SHP77 (cell line): ENCODE measurements at places on chromosomes 4 and X.
A peak's percentile ranks its signal among the peaks of the same experiment; 100 is the strongest.

DNA sequence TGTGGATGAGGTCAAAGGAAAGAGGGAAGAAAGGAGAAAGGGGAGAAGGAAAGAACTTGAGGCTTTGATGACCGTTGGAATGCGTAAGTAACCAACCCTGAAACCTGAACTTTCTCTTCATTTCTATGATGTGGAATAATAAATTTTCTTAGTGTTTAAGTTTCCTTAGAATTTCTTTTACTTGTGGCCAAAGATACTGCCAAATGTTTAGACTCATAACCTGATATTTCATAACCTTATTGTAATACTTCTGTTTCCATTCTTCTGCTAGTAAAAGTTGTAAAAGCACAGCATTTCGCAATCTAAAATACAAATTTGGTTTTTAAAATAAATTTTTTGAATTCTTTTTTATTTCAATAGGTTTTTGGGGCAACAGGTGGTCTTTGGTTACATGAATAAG lies 258.5 kb upstream of the GIMD1 start:
- no peak for DNase-seq

DNA sequence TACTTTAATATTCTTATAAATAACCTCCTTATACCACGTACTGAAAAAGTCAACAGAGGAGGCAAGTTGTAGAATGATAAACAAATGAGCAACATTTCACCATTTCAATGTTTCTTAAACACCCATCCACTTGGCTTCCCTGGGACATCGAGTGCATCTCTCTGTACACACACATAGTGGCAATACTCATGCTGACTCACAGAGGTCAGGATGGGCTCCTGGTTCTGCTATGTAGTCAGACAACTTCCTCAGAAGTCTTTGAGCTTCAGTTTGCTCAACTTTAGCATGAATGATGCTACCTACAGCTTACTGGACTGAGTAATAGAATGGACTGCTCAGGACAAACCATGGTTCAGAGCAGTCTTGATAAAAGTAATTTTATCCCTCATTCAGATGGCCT lies 56.9 kb downstream of the MAD2L1 start:
- DNase-seq = no peak

- no peak for DNase-seq
Measured at GRCh38 chrX:10851809-10852208, 231.4 kb upstream of the MID1 start.

GRCh38 chr4:109754093-109754857 lies 24.4 kb upstream of the PLA2G12A start:
- no peak for DNase-seq

- no peak for DNase-seq
Measured at GRCh38 chr4:20028645-20029044, 223.1 kb upstream of the SLIT2 start.

- DNase-seq = peak; percentile 3
Measured at GRCh38 chr4:111943796-111944203, 201.5 kb upstream of the FAM241A start.

GRCh38 chr4:165288226-165288625 lies 39.2 kb upstream of the MSMO1 start:
- DNase-seq = no peak

GRCh38 chr4:48329976-48330375 lies 11.4 kb upstream of the SLAIN2 start:
- DNase-seq = no peak

GRCh38 chr4:121674696-121675095 lies 22.1 kb downstream of the ANXA5 start:
- no peak for DNase-seq

DNA sequence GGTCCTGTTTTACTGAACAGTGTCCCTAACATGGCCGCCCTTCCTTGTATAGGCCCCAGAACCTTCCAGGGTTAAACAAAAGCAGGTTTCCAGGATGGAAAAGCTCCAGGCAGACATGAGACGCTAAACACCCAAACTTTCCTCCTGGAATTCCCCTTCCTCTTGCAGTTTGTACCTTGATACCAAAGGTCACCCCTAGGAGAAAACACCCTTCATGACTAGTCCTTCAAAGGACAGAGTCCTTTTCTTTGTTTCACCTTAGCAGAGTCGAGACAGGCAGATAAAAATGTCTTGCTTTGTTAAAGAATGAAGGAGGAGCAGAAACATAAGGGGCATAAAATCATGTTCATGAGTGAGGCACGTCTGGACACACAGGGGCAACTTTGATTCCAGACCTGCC lies 247.5 kb downstream of the BCOR start:
- DNase-seq = no peak

DNA sequence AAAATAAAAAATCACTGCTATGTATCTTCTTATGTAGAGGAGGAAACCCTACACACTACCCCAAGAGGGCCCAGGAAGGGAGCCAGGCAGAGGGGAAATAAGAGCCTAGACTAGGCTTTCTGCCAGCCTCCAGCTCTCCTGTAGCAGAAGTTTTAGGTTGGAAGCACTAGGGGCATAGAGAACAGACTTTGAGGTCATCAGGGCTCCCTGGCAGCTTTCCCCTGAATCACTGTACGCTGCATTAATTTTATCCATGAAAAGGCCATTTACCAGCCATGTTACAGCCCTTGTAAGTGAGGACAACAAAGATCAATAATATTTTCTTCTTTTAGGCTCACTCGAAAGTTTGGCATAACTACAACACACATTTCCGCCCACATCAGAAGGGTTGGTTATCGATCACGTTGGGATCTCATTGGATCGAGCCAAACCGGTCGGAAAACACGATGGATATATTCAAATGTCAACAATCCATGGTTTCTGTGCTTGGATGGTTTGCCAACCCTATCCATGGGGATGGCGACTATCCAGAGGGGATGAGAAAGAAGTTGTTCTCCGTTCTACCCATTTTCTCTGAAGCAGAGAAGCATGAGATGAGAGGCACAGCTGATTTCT lies 24.7 kb downstream of the RPL9 start:
- DNase-seq = no peak
